Activated CD8-positive, alpha-beta memory T cell treated with anti-CD3 and anti-CD28 coated beads, Interleukin-2, amount 50 U/mL, for 4 hours (primary cell): ENCODE measurements at places on chromosomes 16 and 17.

DNA sequence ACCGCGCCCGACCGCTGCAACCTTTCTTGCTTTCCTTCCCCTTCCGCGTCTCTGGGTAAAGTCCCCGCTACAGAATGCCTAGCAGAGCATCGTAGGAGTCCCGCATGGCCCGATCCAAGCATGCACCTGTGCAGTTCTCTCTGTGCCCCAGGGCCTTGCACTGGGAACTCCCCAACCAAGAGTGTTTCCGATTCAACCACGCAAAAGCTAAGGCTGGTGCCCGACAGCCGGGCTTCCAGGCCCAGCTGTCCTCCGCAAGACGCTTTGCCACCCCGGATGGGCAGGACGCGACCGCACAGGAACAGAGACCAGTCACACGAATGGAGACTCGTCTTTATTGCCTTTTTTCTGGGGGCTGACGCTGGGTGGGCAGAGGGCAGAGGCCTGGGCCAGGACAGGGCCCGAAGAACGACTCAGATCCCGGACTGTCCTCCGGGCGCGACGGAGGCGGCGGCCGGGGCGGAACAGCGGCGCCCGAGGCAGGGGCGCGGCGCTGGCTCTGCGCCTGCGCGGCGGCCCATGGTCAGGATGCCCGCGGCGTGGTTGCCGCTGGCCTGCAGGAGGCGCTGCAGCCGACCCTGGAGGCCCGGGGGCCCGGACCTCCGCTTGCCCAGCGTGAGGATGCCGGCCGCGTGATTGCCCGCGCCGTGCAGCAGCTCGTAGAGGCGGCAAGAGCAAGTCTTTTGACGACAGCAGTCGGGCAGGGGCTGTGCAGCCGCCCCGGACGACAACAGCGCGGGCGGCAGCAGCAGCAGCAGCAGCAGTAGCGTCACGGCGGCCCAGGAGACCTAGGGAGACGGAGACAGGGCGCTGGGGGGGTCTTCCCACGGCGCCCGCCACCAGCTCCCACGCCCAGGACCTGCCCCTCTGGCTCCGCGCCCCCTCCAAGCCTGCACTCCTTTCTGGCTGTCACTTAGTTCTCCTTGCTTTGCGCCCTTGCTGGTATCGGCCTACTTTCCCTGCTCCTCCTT lies 1.2 kb downstream of the HCRT start:
- DNase-seq, result peak; percentile 72

GRCh38 chr17:81103379-81103778 lies 61.9 kb upstream of the PVALEF start:
- DNase-seq, result no peak

- DNase-seq, result peak; percentile 3
These were observed 124.7 kb upstream of the TNRC6C start for GRCh38 chr17:77833769-77834168.

DNA sequence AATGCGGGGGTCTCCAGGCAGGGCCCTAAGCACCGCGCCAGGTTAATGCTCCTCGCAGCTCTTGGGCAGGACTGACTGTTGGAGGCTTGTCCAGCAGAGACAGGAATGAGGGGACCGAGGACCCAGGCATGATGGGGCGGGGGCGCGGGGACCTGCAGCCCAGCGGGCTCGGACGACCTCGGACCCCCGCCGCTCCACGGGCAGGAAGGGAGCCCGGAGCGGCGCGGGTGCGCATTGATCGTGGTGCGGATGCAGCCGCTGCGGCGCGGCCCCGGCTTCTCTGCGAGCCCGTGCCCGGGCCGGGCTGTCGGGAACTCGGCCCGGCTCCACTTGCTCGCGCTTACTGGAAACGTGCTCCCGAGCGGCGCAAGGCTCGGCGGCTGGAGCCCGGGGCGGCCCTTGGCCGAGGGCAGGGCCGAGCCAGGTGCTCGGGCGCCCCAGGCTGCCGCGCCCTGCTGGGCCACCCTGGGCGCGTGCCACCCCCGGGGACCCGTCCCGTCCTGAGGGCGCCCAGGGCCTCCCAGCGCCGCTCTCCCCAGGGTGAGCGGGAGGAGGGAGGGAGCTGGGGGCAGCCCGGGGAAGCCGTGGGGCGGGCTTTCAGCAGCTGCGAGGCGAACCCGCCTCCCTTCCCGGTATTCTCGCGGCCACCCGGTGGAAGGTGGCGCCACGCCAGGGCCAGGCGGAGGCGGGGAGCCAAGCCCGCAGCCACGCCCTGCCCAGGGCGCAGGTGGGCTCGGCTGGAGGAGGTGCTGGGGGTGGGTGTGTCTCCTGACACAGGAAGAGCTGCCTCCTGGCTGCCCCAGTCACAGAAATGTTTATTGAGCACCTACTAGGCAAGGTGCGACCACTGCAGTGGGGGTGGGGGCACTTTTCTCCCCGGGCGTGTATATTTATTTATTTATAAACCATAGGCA lies 45.9 kb downstream of the SOCS3 start:
- DNase-seq, result peak; percentile 59

DNA sequence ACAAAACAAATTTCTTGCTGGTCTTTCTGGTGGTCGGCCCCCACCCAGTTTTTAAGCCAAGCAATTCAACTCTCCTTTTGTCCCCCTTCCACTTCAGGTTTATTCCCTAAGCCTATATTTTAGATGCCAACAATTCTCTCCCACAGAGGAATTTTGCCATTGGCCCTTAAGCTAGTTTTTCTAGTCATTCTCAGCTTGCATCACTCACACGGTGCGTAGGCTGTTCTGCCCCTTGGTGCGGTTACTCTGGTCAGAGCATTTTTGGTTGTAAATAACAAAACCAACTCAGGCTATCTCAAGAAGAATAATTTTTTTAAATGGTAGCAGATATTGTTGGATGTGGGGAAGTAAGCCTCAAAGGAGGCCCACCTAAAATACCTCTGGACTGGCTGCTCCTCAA lies 33.7 kb upstream of the DYNLL2 start:
- DNase-seq, result no peak

GRCh38 chr16:86363057-86363490 lies 147.3 kb upstream of the FOXF1 start:
- DNase-seq, result no peak

DNA sequence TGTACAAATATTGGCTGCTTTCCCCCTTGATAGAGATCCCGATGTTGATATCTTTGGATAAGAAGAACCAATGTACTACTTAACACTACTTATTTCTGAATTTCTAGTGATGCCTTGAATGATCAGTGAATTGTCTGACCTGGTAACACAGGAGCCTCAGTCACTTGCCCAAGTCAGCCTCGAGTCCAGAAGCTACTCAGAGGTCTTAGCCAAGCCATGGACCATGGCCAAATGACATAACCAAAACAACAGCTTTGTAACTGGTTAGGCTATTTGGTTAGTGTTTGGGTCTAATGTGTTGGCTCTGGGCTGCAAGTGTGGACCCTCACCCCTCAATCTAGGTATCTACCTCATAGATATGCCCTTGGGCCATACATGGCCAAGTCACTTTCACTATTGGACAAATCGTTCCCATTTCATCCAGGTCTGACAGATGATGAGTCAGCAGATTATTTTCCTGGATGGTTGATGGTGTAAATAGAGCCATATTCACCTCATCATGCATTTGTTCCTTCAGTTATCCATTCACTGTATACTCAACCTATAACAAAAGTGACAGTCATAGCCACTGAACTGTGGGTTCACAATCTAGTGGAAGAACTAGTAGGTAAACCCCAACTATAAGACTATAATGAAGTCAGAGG lies 3.5 kb downstream of the RBFOX1 start:
- DNase-seq, result no peak

GRCh38 chr16:14199624-14200023 lies 128.5 kb downstream of the MRTFB start:
- no peak for DNase-seq

DNA sequence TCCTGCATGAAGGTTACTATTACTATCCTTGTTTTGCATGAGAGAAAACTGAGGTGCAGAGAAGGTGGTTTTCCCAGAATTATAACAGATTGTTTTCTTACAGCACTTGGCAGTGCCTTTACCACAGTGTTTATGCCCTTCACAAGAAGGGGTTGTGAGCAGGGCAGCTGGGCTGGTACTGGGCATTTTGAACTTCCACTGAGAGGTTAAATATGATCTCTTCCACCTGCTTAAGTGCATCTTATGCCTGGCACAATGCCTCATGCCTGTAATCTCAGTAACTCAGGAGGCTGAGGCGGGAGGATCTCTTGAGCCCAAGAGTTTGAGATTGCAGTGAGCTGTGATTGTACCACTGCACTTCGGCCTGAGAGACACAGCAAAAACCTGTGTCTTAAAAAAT lies 36.2 kb downstream of the NDE1 start:
- no peak for DNase-seq

DNA sequence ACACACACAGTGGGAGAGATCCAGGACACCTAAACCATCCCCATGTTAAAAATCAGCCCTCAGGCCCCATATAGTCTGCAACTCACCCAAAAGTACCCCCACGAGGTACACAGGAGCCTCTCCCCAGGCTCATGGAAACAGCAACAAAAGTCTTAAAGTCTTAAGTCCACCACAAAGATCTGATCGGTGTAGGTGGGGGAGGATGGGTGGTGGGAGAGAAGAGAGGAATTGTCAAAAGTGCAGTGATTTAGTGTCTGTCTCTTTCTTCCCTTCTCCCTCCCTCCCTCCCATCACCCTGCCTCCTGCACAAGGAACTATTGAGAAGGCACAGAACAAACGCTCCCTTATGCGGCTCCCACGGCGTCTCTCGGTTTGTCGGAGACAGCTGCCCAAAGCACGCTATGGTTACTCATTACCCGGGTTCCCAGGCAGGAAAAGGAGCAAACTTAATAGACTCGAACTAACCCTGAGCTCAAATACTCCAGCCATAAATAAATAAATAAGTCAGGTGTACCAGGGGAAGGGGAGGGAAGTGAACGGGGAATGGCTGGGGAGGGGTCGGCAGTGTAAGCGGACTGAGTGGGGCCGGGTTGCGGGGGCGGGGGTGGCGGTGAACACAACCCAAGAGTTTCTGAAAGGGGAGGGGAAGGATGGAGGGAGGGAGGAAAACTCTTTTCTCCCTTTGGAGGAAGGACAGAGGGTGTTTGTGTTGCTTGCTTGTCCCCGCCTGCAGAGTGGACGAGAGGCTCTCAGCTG lies 477.4 kb downstream of the SLC39A11 start:
- DNase-seq, result no peak

DNA sequence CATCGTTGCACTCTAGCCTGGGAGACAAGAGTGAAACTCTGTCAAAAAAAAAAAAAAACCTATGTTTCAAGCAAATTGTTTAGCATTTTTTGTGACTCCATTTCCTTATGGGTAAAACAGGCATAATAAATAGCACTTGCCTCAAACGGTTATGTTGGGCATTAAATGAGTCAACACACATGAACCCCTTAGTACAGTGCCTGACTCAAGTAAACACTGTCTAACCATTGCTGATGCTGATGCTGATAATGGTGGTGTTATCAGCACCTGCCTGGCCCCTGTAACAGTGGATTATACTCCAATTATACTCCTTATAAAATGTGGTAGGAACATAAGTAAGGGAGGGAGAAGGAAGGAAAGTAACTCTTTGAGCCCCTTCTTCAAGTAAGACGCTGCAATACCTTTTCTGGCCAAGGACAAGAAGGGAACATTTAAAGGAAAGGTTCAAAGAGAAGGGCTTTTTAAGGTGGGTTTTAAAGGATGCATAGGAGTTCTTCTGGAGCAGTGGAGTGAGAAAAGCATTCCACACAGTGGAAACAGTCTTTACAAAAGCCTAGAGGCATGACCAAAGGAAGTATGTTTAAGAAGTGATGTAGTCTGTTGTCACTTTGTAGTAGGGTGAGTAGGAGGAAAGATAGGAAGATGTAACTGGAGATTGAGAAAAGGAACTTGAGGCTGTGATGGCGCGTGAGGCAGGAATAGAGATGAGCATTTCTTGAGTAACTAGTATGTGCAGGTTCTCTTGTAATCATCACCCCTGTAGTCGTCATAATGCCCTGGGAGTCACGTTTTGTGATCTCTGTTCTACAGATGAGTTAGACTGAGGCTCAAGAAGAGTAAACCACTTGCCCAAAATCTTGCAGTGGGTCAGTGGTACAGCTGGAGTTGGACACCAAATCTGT lies 4.3 kb downstream of the SCNN1B start:
- DNase-seq, result no peak

GRCh38 chr17:58249270-58250133 lies 11.1 kb downstream of the LPO start:
- DNase-seq, result peak; percentile 82

DNA sequence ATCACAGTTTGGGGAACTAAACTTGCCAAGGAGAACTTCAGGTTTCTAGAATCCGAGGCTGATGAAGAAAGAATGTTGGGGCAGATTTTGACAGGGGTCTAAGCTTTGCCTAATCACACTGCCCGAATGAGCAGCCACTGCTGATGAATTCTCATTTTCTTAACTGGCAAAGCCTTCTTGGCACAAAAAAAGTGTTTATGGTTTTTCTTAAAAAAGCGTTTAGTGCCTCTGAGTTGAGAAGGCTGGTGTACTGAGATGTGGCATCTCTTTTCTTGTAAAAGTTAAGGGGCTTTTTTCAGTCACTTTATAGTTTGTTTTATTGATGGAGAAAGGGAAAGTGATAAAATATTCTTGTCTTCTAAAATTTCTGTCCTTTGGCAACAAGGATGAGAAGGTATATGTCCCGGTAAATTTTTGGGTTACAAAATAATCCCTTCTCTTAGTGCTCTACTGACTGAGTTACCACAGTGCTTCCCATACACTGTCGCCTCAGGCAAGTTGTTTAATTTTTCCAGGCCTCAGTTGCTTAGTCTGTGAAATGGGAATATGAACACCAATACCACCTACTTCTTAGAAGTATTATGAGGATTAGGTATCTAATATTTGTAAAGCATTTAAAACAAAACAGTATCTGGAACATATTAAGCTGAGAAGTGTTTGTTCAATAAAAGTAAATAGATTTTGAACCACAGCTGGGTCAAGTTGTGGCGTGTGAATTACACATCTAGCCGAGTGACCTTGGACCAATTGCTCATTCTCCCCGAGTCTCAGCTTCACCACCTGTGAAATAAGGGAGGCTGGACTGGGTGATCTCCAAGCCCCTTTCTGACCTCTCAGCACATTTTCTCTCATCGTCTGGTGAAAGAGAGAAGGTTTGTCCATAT lies 320.8 kb downstream of the HAPSTR1 start:
- DNase-seq, result no peak

- peak; percentile 52 for DNase-seq
These were observed 36.2 kb downstream of the RGS9 start for GRCh38 chr17:65173284-65173793.

GRCh38 chr16:2840914-2841313 lies 10.8 kb downstream of the ZG16B start:
- no peak for DNase-seq

- DNase-seq, result no peak
These were observed 14.2 kb downstream of the CRYM start for GRCh38 chr16:21263640-21264570.

DNA sequence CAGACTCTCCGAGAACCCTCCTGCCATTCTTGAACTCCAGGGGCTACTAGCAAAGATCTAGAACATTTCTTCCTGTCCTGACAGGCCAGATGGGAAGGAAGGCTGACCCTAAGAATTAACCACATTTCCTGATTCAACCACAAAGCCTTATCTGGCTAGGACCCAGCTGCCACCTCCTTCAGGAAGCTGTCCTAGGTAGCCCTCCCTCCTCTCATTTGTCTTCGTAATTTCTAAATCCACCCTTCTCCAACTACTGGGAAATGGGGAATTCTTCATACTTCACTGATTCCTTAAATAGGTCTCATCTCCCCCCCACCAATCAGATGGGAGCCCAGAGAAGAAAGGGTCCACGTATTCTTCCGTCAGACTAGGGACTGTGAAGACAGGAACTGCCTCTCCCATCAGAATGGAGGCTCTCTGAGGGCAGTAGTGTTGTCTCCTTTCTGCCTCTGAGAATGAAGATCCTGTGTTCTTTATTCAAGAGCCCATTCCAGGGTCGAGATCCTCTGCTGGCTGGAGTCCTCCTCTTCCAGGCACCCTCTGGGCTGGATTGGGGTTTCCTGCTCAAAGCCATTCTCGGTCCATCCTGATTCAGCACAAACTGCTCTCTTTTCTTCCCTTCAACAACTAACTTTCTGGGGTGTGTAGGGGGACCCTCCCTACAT lies 2.1 kb downstream of the SAMD14 start:
- DNase-seq, result no peak
